ENCODE measurements at places on chromosomes 6 and 20. TPM values are rescaled to one million over a fixed set of nuclear protein-coding genes. Genes with fewer than 3 reads are reported as not detected.

- DNase-seq: no peak
Measured at GRCh38 chr6:123742626-123743025, 61.0 kb upstream of the NKAIN2 start.

DNA sequence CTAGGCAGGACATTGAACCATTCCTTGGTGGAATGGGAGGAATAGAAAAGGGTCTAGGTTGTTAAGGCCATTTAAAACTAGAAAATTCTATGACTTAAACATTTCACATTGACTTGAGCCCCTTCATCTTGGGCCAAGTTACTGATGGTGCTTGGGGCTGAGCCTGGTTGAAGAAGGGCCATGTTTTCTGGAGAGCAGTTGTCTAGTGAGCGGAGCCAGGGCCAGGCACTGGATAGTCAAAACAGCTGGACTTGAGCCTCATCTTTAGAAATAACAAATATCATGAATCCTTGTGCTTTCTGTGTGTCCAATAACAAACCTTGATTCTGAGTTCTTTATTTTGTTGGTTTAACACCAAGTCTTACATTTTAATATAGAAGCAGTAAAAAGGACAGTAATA lies 134.6 kb upstream of the TCF21 start:
- no peak for DNase-seq

GRCh38 chr6:34491091-34491430 lies 25.2 kb downstream of the PACSIN1 start:
- DNase-seq: no peak

The OR2W1 gene
- not detected for total RNA-seq

GRCh38 chr6:141877275-141877983 lies 255.3 kb upstream of the GJE1 start:
- no peak for DNase-seq

DNA sequence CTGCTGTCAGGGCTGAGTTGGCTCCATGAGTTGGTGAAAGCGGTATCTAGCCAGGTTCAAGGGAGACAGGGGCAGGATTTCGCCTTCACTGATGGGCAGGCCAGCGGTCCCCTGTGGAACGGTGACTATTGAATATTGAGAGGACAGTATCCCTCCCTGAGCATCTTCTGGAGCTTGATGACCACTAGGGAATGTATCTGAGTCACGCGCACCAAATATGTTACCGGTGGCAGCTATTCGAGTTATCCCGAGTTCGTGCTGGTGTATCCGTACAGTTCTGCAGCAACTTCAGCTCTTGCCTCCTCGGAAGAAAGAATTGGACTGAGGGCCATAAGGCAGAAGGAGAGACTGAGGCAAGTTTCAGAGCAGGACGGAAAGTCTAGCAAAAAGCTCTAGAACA lies 24.8 kb downstream of the MTHFD1L start:
- no peak for DNase-seq

The PSMB9 gene
- total RNA-seq: 193 TPM

The FAM83C gene
- total RNA-seq: not detected

The TMC2 gene
- total RNA-seq: not detected

- no peak for DNase-seq
Measured at GRCh38 chr6:106316375-106316766, 9.2 kb downstream of the ATG5 start.

DNA sequence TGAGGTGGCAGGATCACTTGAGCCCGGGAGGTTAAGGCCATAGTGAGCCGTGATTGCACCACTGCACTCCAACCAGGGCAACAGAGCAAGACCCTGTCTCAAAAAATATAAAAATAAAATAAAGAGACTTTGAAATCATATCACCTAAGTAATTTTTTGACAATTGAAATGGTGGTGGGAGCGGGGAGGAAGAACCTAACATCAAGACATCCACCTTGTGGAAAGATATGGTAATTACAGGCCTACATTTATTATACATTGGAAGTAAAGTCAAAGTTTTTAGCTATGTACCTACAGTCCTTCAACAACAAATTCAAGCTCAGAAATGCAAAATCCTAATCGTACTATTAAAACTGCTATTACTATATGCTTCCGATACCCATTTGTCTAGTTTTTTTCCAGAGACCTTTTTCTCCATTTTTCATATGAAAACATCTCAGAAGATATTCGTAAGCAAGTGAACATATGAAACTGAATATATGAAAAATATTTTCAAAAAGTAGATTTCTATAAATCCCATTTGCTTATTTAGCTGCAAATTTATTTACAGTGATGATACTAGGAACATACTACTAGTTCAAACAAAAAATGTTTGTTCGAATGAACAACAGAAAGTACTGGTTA lies 83.3 kb downstream of the SYCP2 start:
- DNase-seq: peak; percentile 45

The MICA gene
- 9.9 TPM for total RNA-seq

DNA sequence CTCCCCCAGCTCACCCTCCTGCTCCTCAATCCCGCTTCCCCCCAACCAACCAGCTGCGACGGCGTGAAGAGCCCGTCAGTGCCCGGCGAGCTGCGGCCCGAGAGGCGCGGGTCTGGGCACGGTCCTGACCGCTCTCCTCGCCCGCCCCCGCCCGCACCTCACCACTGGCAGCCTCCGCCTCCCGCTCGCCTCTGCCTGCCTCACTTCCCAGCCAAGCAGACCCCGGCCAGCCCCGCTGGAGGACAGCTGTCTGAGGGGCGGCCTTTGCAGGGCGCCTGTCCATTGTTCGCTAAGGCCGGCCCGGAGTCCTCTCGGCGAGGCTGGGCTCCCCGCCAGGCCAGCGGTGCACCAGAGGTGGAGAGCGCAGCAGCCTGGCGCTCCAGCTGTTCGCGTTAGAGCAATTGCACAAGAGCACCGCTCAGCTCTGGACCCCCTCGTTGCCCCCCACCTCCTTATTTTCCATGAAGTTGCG lies 1.3 kb downstream of the SOBP start:
- peak; percentile 42 for DNase-seq

DNA sequence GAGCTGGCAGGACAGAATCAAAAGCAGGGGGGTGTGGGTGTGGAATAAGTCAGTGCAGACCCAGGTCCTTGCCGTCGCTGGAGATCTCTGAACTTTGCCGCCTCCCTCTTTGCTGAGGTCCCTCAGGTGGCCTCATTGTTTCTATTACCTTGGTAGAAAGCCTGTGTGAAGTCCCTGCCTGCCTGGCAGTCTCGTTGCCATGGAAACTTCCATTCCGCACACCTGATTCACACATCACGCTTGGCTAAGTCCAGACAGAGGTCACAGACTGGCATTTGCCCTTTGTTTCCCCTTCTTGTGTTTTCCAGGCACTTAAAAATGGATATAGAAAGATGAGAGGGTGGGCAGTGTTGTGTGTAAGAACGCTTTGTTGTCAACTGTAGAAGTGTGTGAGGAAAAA lies 260.6 kb downstream of the PRL start:
- DNase-seq: peak; percentile 45

DNA sequence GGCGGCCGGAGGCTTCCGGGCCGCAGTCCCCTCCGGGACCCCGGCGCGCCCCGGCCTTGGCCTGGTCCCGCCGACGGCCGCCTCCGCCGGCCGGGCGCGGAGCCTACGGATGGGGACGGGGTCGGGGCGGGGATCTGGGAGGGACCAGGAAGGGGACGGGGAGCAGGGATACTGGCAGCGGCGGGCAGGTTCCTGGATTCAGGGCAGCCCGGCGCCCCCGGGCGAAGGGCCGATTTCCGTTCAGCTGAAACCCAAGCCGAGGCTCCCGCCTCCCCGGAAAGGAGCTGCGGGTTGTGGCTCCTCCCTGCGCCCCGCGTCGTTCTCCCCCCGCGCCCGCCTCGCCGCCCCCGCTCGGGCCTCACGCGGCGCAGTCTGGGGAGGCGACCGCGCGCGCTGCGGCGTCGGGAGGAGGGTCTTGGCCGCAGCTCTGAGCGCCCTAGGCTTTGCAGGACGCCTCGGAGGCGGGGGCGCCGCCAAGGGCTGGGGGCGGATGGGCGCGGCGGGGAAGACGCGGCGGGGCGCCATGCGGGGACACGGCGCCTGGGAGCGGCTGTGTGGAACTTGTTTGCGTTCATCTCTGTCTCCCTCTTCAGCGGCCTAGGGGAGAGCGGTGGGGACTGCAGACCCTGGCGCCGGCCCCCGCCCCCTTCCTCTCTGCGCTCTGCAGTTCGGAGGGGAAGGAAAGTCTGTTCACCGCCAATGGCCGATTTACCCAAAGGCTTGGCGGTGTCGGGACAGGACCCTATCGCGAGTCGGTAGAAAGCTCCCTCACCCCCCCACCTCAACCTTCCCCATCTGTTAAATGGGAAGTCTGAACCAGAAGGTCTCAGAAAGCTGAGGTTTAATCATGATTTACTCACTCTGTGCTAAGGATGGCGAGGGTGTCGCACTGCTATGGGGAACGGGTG lies 22.7 kb upstream of the TMEM181 start:
- no peak for DNase-seq

The ENPP5 gene
- total RNA-seq: 2.4 TPM

Data from OCI-LY7 (cell line).